NCI-H510A treated with DMSO at 0.1 percent for 48 hours (cell line): ENCODE measurements at places on chromosomes 13 and 19.

GRCh38 chr13:85582890-85583289 is 216.3 kb downstream of the SLITRK6 start:
- DNase-seq = no peak

- no peak for DNase-seq
Observed at GRCh38 chr13:60324131-60324530, 72.9 kb upstream of the TDRD3 start.

- DNase-seq = no peak
Observed at GRCh38 chr13:99809926-99810325, 161.6 kb downstream of the ZIC5 start.

- no peak for DNase-seq
Observed at GRCh38 chr13:52600666-52601065, 41.6 kb upstream of the HNRNPA1L2 start.

- DNase-seq = no peak
Observed at GRCh38 chr13:106393776-106394175, 141.7 kb downstream of the EFNB2 start.

DNA sequence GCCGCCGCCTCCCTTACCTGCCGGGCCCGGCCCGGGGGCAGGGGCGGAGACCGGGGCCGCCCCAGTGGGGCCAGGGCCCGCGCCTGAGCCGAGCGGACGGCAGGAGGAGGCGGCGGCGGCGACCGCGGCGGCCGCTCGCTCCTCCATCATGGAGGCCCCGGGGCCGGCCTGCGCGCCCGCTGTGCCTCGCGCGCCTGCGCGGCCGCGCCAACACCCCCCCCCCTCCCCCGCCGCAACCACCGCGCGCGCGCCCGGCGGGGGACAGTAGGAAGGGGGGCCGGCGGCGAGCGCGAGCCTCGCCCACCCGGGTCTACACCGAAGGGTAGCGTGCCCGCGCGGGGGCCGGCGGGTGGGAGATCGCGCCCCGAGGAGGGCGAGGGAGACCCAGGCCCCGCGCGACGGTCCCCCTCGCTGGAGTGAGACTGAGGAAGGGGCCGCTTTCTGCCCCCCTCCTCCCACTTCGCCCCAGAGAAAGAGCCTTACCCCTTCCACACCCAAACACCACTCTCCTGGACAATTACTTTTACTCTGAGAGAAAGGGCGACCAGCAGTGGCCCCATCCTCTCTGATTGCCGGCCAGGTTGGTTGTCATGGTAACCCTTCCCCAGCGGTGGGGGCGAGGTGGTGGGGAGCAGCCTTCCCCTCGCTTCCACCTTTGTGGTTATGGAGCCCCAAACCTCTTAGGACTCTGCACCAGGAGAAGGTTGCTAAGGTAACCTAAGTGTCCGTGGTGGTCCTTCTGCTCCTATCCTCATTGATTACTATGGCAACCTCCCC is at the start of gene STRN4:
STRN4 (minus strand) TSS at position 170 of the 777 bp plus-strand sequence; CDS start at position 150, 20 bp downstream.
- peak; percentile 10 for DNase-seq

DNA sequence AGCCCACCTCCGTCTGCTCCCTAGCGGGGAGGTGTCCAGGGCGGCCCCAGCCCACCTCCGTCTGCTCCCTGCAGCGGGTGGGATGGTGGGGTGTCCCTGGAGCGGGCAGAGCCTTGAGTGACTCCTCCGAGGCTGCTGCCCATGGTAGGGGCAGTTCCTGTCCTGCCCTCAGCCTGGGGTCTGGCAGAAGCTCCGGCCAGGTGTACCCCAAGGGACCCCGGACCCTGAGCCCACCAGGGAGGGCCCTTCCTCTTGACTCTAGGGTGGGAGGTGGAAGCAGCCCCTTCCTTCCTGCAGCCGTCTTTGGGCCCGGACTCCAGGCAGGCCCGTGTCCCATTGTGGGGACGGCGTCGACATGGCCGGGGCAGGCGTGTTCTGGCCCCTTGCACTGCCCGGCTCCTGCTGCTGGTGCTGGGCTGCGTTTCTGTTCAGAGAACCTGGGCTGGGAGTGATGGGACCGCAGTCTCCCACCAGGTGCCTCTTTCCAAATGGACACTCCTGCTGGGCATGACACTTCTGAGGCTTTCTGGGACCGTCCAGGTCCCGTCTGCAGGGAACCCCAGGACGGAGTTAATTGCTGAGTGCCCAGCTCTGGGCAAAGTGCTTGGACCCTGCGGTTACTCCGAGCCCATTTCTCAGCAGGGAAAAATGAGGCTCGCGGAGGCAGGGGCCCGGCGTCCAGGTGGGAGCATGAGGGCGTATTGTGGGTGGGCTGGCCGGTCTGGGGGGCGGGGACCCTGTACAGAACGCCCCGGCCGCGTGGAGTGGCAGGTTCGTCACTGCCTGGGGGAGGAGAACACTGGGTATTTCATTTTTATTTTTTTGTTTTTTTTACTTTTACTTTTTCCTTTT is 19.8 kb downstream of the ARID3A start:
- no peak for DNase-seq

- no peak for DNase-seq
Observed at GRCh38 chr13:112521073-112521685, 66.8 kb downstream of the TUBGCP3 start.

DNA sequence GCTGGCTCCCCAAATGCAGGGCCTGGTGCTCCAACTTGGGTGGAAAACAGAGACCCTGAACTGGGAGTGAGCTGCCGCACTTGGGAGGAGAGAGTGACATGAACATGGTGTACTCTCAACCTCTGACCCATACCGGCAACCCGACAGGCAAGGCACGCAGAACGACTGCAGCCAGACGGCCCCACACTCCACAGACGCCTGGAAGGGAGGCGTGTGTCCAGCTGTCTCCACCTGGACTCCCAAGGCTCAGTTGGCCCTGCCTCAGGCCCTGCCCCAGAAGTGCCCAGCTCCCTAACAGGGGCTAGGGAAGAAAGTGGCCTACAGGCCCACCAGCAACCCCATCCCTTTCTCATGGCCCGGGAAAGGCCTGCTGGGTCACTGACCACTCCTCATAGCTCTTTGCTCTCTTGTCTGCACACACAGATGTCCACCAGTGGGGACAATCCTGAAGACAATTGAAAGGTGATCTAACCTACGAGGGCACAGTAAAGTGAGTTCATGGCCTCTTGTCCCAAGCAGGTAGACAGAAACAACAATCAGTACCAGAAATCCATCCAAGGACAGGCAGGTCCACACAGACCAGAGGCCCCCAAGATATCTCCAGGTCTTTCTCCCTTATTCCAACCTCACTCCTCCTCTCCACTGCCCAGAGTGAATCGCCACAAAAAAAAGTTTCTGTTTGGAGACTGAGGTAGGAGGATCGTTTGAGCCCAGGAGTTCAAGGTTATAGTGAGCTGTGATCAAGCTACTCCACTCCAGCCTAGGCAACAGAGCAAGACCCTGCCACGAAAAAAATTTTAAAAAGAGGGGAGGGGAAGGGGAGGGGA is 28.2 kb downstream of the ELL start:
- no peak for DNase-seq

- DNase-seq = no peak
Observed at GRCh38 chr19:53871454-53871853, 3.8 kb downstream of the MYADM start.

DNA sequence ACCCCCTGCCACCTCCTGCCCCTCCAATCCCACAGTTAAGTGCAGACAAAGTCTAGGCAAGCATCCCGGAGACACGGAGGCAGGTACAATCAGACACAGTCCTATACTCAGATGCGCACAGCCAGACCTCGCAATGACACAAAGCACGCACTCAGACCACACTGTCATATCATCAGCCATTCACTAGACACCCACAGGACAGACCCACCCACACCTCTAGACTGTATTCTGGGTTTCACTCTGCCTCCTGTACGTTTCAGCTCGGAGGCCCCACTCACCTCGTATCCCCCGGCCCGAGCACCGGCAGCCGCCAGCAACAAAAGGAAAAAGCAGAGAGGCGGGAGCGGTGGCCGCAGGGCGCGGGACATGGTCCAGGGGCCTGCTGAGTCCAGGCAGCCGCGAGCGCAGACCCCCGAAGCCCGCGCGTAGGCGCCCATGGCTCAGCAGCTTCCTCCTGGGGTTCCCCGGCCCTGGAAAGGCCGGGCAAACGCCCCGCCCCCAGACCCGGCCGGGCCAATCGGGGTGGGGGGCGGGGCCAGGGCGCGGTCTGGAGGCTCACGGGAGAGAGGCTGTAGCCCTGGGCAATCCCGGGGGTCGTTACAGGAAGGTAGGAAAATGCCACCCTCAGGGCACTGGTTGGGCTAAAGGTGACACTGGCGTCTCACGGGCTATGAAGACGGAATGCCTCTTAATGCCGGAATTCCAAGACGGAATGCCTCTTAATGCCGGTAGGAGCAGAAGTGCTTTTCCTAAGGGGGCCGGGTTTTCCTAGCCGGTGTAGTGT is at the start of the genes MAN2B1 and WDR83:
MAN2B1 (minus strand) TSS at position 478 of the 784 bp plus-strand sequence; CDS start at position 437, 41 bp downstream.
WDR83 (plus strand) TSS at position 543 of the 784 bp plus-strand sequence. CDS start 2,984 bp downstream, outside the sequence.
- DNase-seq = peak; percentile 72

DNA sequence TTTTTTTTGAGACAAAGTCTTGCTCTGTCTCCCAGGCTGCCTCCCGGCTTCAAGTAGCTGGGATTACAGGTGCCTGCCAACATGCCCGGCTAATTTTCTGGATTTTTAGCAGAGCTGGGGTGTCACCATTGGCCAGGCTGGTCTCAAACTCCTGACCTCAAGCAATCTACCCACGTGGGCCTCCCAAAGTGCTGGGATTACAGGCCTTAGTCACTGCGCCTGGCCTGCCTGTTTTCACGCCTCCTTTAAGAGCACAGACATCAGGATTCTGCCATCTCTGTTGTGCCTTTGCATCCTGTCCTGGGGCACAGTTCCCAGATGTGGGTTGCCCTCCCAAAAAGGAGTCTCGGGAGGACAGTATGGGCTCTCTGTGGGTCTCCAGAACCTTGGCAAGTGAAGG is 2.5 kb upstream of the PRAM1 start:
- DNase-seq = no peak

- DNase-seq = no peak
Observed at GRCh38 chr19:35291916-35292315, at the start of gene MAG. Gene MAG (plus strand): TSS chr19:35292161. CDS start chr19:35295409, 3,248 bp downstream.

GRCh38 chr13:113413178-113413897 is 40.0 kb downstream of the ADPRHL1 start:
- DNase-seq = no peak

DNA sequence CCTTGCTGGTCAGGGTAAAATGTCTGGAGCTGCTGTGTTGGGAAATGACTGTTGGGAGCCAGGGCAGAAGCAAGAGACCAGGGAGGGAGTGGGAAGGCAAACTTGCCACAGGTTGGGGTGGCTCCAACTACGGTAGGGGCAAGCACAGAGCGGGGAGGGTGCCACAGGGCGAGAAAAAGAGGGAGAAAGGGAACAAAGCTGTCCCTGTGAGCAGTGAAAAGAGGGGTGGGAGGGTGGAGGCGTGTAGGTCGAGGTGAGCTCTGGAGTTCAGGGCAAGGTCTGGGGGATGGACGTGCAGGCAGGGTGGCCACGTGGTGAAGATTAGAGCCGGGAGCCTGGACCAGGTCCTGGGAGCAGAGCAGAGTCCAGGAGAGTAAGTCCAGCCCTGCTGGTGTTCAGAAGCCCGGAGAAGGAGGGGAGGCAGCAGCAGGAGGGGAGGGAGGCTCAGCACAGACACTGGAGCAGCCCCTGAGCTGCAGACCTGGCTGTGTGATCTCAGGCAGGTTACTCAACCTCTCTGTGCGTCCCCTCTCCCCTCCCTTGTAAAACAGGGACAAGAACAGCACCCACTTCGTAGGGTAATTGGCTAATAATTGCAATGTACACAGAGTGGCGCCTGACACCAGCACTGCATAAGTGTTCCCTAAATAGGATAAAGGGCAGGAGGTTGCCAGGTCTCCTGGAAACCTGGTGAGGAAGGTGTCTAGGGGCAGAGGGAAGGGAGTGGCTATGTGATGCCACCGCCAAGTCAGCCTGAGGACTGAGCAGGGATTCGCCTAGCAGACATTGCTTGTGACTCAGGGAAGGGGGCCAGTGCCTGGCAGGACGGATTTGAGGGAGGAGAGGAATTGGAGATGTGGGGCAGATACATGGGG is 3.2 kb upstream of the POLR2E start:
- no peak for DNase-seq

DNA sequence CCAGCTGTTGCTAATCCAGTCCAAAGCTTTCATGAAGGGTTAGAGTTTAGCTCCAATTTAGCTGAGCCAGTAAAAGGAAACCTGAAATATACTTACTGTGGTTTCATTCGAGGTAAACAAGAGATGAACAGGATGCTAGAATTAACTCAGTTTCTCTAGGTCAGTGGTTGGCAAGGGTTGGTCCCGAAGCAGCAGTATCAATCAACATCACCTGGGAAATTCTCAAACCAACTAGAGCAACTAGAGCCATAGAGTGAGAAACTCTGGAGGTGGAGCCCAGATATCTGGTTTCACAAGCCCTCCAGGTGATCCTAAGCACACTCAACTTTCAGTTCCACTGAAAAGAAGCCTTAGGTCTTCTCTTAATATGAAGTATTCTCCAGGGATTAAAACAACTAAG is 376.7 kb downstream of the OXGR1 start:
- peak; percentile 20 for DNase-seq

GRCh38 chr13:91762957-91763356 is 364.5 kb downstream of the GPC5 start:
- DNase-seq = no peak

DNA sequence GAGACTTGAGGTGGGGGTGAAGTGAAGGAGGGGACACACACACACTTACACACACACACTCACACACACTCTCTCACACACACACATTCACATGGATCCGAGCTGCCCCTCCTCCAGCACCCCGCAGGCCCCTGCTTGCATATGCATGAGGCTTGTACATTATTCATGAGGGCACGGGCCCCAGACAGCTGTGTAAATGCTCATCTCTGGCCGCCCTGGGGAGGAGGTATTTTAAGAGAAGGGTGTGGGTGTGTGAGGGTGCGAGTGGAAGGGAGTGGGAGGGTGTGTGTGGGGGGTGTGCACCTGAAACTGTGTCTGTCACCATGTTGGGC is 2.4 kb downstream of the NCAN start:
- DNase-seq = peak; percentile 3

DNA sequence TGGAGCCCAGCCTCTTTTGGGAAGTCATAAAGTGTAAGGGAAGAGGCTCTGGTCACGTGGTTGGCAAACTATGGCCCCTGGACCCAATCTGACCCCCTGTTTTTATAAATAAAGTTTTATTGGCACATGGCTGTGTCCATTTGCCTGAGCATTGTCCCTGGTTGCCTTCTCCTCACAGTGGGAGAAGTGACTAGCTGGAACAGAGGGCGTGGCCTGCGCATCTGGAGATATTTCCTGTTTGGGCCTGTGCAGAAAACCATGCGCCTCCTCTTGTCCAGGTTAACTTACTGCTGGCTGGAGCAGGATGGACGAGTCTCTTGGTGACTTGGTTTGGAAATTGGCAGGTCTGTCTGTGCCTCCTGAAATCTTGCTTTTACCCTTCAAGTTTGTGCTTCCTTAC is 48.3 kb downstream of the KDM4B start:
- no peak for DNase-seq
